ENCODE measurements at places on chromosomes 7 and 10.

GRCh38 chr10:122525788-122526187 is 34.8 kb upstream of the DMBT1 start:
- DNase-seq, result no peak

GRCh38 chr10:86848747-86849146 is 92.3 kb downstream of the BMPR1A start:
- no peak for DNase-seq

DNA sequence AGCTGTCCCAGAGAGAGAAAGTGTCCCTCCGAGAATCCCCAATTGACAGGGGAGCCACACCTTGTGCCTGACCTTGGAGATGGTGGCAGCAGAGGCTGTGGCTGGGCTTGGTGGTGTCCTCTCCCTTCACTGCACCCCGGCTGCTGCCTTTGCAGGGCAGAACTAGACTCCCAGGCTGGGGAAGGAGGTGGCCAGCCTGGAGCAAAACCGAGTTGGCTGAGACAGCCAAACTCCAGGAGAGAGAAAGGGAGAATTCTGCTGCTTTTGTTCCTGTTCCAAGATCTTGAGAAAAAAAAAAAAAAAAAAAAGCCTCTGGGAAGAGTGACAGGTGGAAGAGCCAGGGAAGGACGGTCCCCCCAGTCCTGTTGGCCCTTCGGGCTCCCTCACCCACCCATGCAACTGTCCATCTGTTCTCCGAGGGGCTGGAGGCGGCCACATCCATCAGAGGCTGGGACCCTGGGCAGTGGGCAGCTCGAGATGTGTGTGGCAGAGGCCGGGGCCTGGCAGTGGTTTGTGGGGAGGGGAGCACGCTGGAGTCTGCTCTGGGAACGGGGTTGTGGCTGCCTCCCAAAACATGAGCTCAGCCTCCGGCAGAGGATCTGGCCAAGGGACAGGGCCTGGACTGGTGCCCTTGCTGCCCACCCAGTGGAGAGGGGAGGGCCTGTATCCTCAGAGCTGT is 35.5 kb downstream of the CLIP2 start:
- no peak for DNase-seq

DNA sequence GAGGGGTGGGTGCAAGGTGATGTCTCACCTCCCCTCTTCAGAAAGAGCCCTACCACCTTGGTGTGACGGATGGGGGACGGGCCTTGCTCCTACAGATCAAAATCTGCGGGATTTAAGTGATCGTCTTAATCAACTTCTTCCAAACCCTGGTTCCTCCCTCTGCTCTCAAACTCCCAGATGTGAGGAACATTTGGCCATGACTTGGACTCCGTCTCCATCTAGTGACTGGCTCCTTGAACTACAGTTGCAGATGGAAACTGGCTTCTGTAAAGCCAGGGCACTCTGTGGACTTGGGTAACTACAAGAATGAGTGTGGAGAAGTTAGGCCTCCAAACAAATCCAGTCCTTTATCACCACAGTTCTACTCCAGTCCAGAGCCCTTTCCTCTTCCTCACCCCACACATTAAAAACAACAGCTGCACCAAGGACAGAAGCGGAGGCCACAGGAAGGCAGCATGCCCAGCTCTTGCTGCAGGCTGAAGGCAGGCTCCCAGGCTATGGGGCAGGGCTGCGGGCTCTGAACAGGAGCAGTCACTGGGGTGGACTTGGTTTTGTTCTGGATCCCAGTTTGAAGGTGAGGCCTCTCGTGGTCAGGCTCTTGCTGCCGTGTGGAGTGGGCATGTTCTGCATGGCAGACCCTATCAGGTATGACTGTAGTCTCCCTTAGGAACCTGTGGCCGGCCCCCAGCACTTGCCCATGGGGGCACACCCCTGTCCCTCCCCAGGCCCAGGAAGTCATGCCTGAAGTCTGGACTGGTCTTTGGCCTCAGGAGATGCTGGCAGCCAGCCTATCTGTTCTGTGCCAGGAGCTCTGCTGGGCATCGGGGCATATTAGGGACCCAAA is 79.4 kb downstream of the VWC2 start:
- DNase-seq, result no peak

DNA sequence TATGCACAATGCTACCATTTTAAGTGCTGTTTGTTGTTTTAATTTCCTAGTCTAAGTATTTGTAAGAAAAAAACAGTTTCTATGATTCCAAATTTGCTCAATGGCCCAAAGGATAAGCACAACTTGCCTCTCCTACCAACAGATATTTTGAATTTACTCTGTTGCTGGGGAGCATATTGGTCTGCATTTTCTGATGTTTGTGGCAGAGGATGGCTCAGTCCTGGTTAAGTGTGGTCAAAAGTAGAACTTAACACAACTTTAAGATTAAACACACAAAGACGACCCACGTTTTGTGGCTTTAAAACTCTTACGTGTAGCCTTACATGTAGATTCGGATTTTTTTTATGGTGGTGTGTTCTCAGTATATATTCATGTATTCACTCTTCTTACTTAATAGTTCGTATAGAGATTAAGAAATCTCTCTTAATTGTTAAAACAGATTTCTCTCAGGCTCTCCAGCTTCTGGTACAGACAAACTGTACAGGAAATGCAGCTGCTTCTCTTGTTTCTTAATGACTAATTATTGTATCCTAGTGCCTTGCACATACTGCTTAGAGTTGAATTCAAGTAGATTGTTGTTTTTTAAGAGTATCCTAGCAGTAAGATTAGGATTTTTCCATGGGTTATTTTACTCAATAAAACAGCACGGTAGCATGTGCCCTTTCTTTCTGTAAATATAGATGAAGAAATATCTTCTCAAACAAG is 86.2 kb downstream of the GPR85 start:
- no peak for DNase-seq
